ENCODE measurements at places on chromosomes 7 and 10. TPM values are rescaled to one million over a fixed set of nuclear protein-coding genes. Genes with fewer than 3 reads are reported as not detected.

- DNase-seq, result no peak
Measured at GRCh38 chr10:132886211-132887099, 55.9 kb downstream of the CFAP46 start.

PNLIP gene
- not detected for total RNA-seq

PAPOLB gene
- 0.23 TPM for total RNA-seq

PDCD11 gene
- total RNA-seq, result 41.5 TPM

DNA sequence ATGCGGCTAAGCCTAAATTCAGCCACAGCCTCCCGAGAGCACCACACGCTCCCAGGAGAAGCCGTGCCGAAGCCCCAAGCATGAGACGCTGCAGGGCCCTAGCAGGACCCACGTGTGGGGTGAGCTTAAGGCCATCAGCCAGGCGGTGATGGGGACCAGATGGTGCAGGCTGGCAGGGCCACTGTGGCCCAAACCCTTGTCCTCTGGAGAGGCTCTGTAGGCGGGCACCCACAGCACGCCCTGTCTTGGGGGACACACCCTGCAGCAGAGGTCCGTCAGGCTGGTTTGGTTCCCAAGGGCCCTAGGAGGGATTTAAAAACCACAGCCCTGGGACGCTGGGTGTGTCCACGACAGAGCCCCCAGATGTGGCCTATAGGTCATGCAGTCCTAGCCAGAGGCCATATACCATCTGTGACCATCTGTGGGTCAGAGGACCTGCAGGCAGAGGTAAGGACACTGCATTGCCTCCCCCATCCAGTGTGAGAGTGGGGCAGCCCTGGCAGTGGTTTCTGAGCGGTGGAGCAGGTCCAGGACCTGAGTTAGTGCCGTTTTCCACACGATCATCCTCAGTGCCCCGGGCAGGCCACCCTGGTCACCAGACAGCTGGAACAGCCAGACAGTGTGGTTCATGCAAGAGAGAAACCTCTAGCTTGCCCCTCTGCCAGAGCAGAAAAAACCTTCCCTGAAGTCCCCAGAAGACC is 39.6 kb upstream of the INPP5A start:
- no peak for DNase-seq

DNA sequence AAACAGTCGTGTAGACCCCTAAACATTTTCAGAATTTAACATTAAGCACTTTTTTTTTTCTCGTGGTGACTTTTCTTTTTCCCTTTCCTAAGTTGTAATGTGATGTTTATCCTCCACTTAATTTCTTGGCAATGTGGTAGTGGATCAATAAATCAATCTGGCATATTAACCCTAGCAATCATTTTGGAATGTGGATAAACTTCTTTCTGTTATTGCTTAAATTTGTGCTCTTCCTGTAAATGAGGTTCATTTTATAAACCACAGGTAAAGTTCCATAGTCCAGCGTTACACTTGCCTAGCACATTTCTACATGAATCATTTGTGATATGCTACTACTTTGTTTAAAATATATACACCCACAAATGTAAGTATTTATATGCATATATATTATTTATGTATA is 247.4 kb upstream of the ETV1 start:
- no peak for DNase-seq

GRCh38 chr7:143258831-143259230 is 4.4 kb upstream of the GSTK1 start:
- DNase-seq, result no peak

DNA sequence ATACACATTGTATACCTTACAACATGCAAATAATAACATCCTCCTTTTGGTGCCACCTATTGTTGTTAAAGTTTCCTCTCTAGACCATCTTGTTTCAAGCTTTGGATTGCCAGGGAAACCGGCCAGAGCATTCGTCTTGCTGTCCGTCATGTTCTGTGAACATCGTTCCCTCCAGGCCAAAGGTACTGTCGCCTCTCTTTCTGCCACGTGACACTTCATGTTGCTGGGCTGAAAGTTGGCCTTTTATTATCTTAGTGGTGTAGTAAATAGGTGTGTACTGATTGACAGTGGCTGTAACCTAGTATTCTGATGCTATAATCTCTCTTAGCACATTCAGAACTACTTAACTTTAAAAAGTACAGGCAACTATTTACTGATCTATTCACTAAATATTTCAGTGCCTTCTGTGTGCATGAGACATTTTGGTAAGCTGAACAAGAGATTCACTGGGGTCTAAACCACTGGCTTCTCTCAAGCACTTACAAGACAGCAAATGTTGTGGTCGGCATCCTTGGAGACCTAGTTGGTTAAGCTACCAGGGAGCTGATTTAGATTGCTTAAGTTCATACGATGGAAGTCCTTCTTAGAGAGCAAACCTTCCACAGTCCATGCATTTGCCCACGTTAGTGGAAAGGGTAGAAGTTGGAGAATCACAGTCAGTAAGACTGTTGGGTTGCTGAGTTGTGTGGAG is 52.4 kb downstream of the SHH start:
- DNase-seq, result no peak

DNA sequence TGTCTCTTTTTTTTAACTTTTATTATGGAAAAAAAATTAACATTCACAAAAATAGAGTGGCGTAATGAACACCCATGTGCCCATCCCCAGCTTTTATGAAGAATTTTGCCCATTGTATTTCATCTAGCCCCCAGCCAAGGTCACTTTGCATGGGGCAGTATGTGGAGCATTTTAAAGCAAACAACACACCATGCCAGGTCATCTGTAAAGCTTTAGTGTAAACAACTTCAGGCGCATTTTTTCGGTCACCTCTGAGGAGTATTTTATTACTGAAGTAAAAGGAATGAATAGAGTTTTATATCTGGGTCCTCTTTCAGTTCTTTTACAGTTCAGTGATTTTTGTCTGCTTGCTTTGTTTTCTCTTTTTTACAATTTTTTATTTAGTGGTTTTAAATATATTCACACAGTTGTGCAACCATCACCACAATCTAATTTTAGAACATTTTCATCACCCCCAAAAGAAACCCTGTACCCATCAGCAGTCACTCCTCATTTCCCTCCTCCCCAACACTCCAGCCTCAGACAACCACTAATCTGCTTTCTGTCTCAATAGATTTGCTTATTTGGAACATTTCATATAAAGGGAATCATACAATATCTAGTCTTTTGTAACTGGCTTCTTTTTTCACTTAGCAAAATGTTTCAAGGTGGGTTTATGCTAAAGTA is 87.9 kb downstream of the SLC37A3 start:
- no peak for DNase-seq

GRCh38 chr7:19107356-19108146 is 9.9 kb downstream of the TWIST1 start:
- no peak for DNase-seq

DNA sequence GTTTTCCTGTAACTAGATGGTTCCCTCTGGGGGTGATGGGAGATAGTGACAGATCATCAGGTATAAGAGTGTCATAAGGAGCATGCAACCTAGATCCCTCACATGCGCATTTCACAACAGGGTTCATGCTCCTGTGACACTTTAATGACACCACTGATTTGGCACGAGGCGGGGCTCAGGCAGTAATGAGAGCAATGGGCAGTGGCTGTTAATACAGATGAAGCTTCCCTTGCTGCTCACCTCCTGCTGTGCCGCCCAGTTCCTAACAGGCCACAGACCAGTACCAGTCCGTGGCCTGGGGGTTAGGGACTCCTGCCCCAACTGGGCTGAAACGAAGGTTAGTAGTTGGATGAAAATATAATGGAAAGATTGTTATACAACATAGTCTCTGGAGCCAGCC is 201.6 kb upstream of the LRRN3 start:
- DNase-seq, result no peak

Measured in dermis blood vessel endothelial cell (primary cell).